Suprapubic skin (tissue), 4 donors: ENCODE measurements at places on chromosomes 11 and 22. TPM values are rescaled to one million over a fixed set of nuclear protein-coding genes. Genes with fewer than 3 reads are reported as not detected.

The APOL3 gene
- 29.7 TPM for total RNA-seq

GRCh38 chr22:24027991-24028390 is 16.9 kb downstream of the CABIN1 start:
- no peaks in the 10 kb centered on the region for H3K4me1 ChIP-seq
- no peaks in the 10 kb centered on the region for H3K27me3 ChIP-seq
- H3K27ac ChIP-seq, result no peak overlapping the region
- DNase-seq, result no peak

DNA sequence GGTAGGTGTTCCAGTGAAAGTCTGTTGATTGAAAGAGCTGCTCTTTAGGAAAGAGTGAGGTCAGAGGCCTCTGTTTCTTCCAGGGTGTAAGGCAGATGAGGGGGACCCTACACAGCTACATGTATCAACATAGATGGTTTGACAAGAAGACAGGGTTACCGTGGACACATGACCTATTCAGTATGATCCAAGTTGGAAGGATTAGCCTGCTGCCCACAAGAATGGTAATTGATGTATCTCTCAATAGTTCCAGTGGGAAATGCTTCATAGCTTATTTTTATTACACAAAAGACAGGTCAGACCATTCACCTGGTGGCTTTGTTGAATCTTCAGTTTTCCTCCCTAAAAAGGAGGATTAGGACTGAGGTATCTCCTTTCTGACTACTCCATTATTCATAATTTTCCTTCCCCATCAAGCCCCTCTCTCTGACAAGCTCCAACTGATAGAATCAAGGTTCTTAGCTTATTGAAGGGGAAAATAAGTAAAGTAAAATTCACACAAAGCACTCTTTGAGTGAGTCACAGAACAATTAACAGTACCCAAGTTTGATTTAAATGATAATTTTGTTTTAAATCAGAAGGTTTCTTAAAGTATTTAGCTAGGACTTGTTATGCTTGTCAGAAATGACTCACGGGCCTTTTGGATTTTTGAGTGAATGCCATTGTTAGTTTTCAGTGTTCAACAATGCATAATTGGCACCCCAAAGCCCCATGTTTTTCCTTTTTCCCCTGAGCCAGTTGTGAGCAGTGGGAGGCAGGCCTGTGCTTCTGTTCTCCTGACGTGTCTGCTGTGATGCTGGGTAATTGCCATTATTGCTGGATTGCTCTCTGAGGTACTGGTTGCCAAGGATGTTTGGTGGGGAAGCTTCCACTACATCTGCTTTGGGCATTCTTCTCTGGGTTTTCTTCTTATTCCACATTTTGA is 373.2 kb downstream of the DDX10 start:
- peaks cover 12% of the 10 kb centered on the region for H3K4me1 ChIP-seq
- DNase-seq, result no peak
- no peak overlapping the region for H3K4me3 ChIP-seq

- H3K4me3 ChIP-seq, result no peak overlapping the region
- H3K36me3 ChIP-seq, result no peaks in the 10 kb centered on the region
- H3K4me1 ChIP-seq, result peaks cover 58% of the 10 kb centered on the region
- no peak overlapping the region for H3K27ac ChIP-seq
These were observed 25.0 kb downstream of the DKK3 start for GRCh38 chr11:11983427-11983826.

- H3K27ac ChIP-seq, result no peak overlapping the region
- H3K27me3 ChIP-seq, result no peaks in the 10 kb centered on the region
These were observed 5.5 kb downstream of the TCIRG1 start for GRCh38 chr11:68044145-68044813.

DNA sequence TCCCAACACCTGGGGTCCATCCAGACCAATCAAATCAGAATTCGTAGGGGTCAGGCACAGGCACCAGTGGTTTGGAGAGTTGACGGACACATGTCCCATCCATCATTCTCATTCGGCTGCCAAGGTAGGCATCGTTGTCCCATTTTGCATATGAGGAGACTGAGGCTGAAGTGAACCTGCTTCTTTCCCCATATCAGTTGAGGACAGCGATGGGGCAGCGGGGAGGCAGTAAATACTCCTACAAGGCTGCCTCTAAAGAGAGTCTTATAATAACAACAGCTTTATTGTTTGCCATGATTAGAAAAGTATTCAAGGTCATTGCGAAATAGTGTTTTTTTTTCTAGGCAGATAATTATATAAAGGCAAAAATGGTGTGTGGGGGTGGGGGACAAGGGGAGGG is 1.6 kb upstream of the BEST1 start:
- H3K4me1 ChIP-seq, result peaks cover 27% of the 10 kb centered on the region
- no peaks in the 10 kb centered on the region for H3K36me3 ChIP-seq
- no peak overlapping the region for H3K27ac ChIP-seq
- DNase-seq, result no peak
- no peak overlapping the region for H3K4me3 ChIP-seq

GRCh38 chr11:44785856-44786607 is 59.3 kb downstream of the TSPAN18 start:
- DNase-seq, result no peak
- H3K27ac ChIP-seq, result no peak overlapping the region
- no peaks in the 10 kb centered on the region for H3K27me3 ChIP-seq
- no peak overlapping the region for H3K4me3 ChIP-seq
- no peaks in the 10 kb centered on the region for H3K4me1 ChIP-seq

- no peak overlapping the region for H3K27ac ChIP-seq
- H3K4me3 ChIP-seq, result no peak overlapping the region
- peaks cover 3% of the 10 kb centered on the region for H3K4me1 ChIP-seq
These were observed 520.2 kb downstream of the BRD1 start for GRCh38 chr22:49307481-49307830.

GRCh38 chr22:45237065-45237990 is 3.4 kb downstream of the KIAA0930 start:
- no peaks in the 10 kb centered on the region for H3K27me3 ChIP-seq
- peaks cover 12% of the 10 kb centered on the region for H3K36me3 ChIP-seq
- no peak overlapping the region for H3K27ac ChIP-seq
- H3K4me1 ChIP-seq, result peaks cover 62% of the 10 kb centered on the region
- H3K4me3 ChIP-seq, result no peak overlapping the region
- DNase-seq, result no peak

The OR5B21 gene
- total RNA-seq, result not detected

- H3K4me3 ChIP-seq, result no peak overlapping the region
- H3K27ac ChIP-seq, result peak overlapping the region; percentile 26
- H3K27me3 ChIP-seq, result no peaks in the 10 kb centered on the region
- peaks cover 65% of the 10 kb centered on the region for H3K36me3 ChIP-seq
These were observed 52.0 kb downstream of the AMBRA1 start for GRCh38 chr11:46541593-46542371.

DNA sequence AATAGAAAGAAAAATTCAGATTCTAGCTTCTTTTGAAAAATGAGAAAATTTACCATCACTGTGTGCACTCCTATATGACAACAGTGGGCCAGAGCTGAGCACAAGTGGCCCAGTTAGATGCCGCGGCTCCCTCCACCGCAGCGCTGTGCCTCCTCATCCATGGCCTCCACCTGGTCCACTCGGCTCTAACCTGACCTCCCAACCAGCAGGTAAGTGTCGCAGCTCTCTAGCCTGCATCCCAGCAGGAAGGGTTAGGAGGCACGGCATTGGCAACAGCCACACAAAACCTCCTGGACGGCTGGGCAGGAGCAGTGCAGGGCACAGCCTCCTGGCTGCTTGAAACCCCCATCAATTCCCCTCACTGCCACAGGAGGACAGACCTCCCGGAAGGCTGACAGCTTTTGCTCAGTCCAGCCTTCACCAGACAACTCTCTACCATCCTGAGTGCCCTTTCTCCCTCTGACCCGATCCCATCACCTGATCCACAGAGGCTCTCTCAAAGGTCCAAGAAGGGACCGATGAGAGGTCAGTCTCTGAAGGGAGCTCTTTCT is 76.1 kb downstream of the RPL27A start:
- no peak overlapping the region for H3K4me3 ChIP-seq
- no peaks in the 10 kb centered on the region for H3K27me3 ChIP-seq
- no peak overlapping the region for H3K27ac ChIP-seq
- H3K4me1 ChIP-seq, result peaks cover 24% of the 10 kb centered on the region
- peak; percentile 24 for DNase-seq

- H3K4me3 ChIP-seq, result no peak overlapping the region
- H3K27ac ChIP-seq, result no peak overlapping the region
- no peak for DNase-seq
These were observed 78.6 kb upstream of the MTNR1B start for GRCh38 chr11:92890846-92891245.

GRCh38 chr22:48721395-48721669 is 1106.3 kb downstream of the BRD1 start:
- DNase-seq, result no peak
- H3K27ac ChIP-seq, result no peak overlapping the region
- H3K4me3 ChIP-seq, result no peak overlapping the region
- no peaks in the 10 kb centered on the region for H3K27me3 ChIP-seq

The SLC25A18 gene
- total RNA-seq, result 3.1 TPM

The TRPM5 gene
- total RNA-seq, result not detected

DNA sequence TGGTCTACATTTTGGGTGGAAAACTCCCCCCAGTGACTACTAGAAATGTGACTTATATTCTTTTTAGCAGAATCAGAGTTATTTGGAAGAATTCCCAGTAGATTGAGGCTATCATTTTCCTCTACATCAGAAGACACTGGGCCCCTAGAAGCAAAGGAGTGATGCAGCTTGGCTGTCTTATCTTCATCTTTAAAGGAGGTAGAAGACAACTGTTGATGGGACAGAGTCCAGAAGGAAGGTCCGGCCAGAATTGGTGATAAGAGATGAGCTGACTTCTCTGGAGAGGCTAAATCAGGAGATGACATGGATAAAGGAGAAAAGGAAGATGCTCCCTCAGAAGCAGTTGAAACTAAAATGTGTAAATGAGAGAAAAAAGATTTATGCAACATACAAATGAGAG is 149.6 kb downstream of the ENTHD1 start:
- H3K36me3 ChIP-seq, result no peaks in the 10 kb centered on the region
- DNase-seq, result no peak
- no peak overlapping the region for H3K4me3 ChIP-seq
- H3K27me3 ChIP-seq, result peaks cover 18% of the 10 kb centered on the region

GRCh38 chr22:26762503-26763472 is 105.4 kb downstream of the MIAT start:
- no peak overlapping the region for H3K4me3 ChIP-seq
- H3K36me3 ChIP-seq, result peaks cover 11% of the 10 kb centered on the region
- DNase-seq, result no peak
- H3K4me1 ChIP-seq, result no peaks in the 10 kb centered on the region

The FXYD2 gene
- total RNA-seq, result not detected

The IL17REL gene
- total RNA-seq, result not detected

The E2F8 gene
- total RNA-seq, result 1.1 TPM

DNA sequence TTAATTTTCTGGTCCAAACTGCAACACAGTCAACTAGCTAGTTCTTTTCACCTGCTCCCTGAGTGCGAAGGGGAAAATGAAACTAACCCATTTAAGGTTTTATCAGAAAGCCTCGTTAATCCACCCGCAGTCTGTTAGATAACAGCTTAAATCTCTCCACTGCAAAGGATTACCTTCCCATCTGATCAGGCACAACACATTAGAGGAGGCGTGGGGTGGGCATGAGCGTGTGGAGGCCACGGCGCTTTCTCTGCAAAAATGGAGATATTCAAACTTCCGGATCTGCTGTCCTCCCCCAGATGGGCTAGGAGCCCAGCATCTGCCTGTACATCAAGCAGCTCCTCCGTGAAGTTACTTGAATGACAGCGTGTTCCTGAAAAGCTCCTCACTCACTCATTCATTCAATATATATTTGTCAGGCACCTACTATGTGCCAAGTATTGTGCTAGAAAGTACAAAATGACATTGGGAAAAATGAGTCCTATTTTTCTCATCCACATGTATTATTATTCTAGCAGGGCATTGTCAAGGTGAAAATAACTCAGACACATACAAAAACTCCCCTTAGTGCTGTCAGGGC is 13.5 kb upstream of the ANKK1 start:
- H3K4me1 ChIP-seq, result peaks cover 9% of the 10 kb centered on the region
- no peaks in the 10 kb centered on the region for H3K36me3 ChIP-seq
- no peak for DNase-seq
- H3K27me3 ChIP-seq, result no peaks in the 10 kb centered on the region
- H3K4me3 ChIP-seq, result no peak overlapping the region
- no peak overlapping the region for H3K27ac ChIP-seq

- no peaks in the 10 kb centered on the region for H3K27me3 ChIP-seq
- no peak overlapping the region for H3K27ac ChIP-seq
- no peak for DNase-seq
- no peak overlapping the region for H3K4me3 ChIP-seq
These were observed 855.0 kb downstream of the METTL15 start for GRCh38 chr11:28963187-28963586.

GRCh38 chr11:25769287-25769686 is 562.6 kb upstream of the ANO3 start:
- no peak for DNase-seq
- H3K27ac ChIP-seq, result no peak overlapping the region
- H3K36me3 ChIP-seq, result no peaks in the 10 kb centered on the region
- no peaks in the 10 kb centered on the region for H3K27me3 ChIP-seq
- H3K4me3 ChIP-seq, result no peak overlapping the region

DNA sequence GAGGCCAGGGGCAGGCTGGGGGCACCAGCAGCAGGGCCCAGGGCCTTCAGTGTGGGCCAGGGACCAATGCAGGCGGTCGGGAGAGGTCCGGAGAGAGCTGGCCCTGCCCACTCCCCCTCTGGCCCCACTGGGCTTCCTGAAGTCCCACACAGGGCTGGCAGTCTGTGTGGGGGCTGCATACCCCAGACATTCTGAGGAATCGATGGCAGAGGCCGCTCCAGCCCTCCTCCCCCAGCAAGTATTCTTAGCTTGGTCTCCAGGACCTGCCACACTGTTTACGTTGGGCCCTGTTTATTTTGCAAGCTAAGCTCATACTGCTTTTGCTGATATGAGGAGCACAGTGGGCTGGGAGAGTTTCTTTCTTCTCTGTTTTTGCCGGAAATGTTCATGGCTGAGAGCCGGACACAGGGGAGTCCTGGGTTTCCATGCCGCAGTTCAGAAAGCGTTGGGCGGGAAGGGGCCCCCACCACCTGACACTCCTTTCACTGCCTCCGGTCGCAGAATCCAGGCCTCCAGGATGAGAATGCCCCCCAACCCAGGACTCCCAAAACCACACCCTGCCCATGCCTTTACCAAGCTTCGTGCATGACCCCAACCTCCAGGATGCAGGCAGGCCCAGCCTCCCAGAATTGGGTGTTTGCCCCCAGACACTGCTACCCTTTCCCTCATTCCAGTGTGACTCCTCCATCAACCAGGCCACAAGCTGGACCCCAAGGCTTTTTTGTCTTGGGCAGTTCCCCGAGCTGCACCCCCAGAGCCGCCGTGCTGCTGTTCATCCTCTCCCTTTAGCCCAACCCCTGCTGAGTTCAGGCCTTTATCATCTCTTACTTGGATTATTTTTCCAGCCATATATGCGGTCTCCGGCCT is 81.8 kb upstream of the KCNQ1OT1 start:
- no peak overlapping the region for H3K27ac ChIP-seq
- H3K4me3 ChIP-seq, result no peak overlapping the region
- H3K4me1 ChIP-seq, result peaks cover 30% of the 10 kb centered on the region
- H3K27me3 ChIP-seq, result no peaks in the 10 kb centered on the region

- H3K36me3 ChIP-seq, result peaks cover 16% of the 10 kb centered on the region
- no peak overlapping the region for H3K4me3 ChIP-seq
- H3K27me3 ChIP-seq, result no peaks in the 10 kb centered on the region
- H3K27ac ChIP-seq, result peak overlapping the region; percentile 48
- H3K4me1 ChIP-seq, result peaks cover 12% of the 10 kb centered on the region
- no peak for DNase-seq
These were observed 6.1 kb downstream of the UQCR10 start for GRCh38 chr22:29773233-29773632.

GRCh38 chr22:21816472-21816786 is 51.0 kb downstream of the MAPK1 start:
- no peaks in the 10 kb centered on the region for H3K27me3 ChIP-seq
- no peak overlapping the region for H3K4me3 ChIP-seq
- peak overlapping the region; percentile 34 for H3K27ac ChIP-seq
